ENCODE measurements at places on chromosomes 1 and 21.
A peak's percentile ranks its signal among the peaks of the same experiment; 100 is the strongest.

DNA sequence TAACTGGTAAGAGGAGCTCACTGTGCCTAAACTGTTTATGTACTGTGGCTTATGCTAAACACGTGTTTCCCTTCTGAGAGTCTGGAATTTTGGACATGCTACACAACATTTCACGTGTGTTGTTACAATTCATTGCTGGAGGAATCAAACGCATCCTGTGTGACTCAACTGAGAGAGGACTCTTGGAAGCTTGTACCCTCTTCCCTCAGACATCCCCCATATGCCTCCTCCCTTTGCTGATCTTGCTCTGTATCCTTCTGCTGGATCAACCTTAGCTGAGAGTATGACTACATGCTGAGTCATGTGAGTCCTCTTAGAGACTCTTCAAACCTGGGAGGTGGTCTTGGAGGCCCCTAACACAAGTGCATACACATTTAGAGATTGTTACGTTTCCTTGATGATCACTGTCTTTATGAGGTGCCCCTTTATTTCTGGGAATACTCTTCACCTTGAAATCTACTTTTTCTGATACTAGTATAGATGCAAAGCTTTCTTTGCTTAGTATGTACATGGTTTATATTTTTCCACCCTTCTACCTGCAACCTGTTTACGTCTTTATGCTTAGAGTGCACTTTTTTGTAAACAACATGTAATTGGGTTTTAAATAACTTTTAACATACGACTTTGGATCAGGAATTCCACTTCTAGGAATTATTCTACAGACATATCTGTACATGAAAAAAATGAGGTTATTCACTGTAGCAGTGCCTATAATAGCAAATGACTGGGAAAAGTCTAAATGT, 8.7 kb downstream of the NPHP4 start:
- no peak for DNase-seq

GRCh38 chr1:18651713-18652112, 21.1 kb downstream of the PAX7 start:
- no peak for DNase-seq

- DNase-seq: peak; percentile 59
Observed at GRCh38 chr1:84603941-84604830, 29.9 kb upstream of the CTBS start.

GRCh38 chr1:10909697-10910680, 102.5 kb upstream of the TARDBP start:
- peak; percentile 74 for DNase-seq

DNA sequence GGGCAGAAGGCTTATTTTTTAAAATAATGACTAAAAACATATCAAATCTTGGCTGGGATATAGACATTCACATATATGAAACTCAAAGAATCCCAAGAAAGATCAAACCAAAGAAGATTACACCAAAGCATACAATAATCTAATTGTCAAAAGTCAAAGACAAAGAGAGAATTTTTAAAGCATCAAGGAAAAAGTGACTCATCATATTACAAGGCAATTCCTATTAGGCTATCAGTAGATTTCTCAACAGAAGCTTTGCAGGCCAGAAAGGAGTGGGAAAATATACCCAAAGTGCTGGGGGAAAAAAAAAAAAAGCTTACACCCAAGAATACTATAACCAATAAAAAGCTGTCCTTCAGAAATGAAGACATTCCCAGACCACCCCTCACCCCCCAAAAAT, 375.6 kb downstream of the BRINP2 start:
- no peak for DNase-seq

Measured in SJCRH30 (cell line).